ENCODE measurements at places on chromosomes 3 and 15.
A peak's percentile ranks its signal among the peaks of the same experiment; 100 is the strongest.

DNA sequence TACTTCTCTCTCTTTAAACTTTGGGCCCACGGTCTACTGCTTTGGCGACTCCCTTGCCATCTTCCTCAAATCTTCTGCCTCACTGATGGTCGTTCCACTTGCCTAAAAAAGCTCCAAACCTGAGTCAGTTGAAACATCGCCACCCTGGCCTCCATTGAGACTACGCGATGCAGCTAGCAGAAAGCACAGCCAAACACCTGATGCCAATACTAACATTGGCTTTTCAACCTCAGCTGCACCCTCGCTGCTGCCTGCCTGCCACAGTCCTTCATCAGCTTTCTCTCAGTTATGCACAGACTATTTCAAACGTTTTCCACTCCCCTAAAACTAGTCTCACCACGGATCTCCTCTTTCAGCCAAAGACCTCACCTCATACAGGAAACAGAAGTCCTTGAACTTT, 214.2 kb upstream of the TMCO5A start:
- DNase-seq = no peak

DNA sequence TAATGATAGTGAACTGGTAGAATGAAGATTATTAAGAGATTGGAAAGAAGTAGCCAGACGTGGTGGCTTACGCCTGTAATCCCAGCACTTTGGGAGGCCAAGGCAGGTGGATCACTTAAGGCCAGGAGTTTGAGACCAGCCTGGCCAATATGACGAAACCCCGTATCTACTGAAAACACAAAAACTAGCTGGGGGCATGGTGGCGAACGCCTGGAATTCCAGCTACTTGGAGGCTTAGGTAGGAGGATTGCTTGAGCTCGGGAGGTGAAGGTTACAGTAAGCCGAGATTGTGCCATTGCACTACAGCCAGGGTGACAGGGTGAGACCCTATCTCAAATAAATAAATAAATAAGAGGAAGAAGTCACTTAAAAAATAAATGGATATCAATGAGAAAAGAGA, 14.0 kb downstream of the USP8 start:
- DNase-seq = no peak

- DNase-seq = no peak
Measured at GRCh38 chr3:183249006-183249718, 3.9 kb upstream of the B3GNT5 start.

- no peak for DNase-seq
Measured at GRCh38 chr3:105816833-105817232, 52.0 kb downstream of the CBLB start.

DNA sequence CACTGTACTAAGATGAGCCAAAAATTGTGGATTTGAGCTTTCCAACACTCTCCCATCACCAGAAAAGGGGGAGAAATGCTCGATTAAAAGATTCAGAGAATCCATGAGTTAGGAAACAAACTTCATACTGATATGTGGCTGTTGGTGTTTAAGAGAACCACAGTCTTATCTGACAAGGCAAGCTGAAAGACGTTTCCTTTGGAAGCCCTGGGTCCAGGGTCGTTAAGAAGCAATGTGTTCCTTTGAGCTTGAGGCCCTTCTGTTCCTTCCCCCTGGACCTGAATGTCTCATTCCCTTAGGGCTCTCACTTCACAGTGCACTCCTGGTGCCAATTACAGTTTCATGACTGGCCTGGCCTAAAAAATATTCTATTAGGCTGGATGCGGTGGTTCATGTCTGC, 524.8 kb upstream of the PPP2R3A start:
- peak; percentile 8 for DNase-seq

- DNase-seq = no peak
Measured at GRCh38 chr15:84847382-84847781, 30.2 kb downstream of the ALPK3 start.

- no peak for DNase-seq
Measured at GRCh38 chr3:135325096-135325495, 530.0 kb downstream of the EPHB1 start.

GRCh38 chr15:78450285-78450858, 12.4 kb downstream of the IREB2 start:
- no peak for DNase-seq

- no peak for DNase-seq
Measured at GRCh38 chr3:127092368-127092767, 100.6 kb upstream of the PRR23E start.

- DNase-seq = no peak
Measured at GRCh38 chr15:76898102-76898501, 7.0 kb downstream of the SCAPER start.

DNA sequence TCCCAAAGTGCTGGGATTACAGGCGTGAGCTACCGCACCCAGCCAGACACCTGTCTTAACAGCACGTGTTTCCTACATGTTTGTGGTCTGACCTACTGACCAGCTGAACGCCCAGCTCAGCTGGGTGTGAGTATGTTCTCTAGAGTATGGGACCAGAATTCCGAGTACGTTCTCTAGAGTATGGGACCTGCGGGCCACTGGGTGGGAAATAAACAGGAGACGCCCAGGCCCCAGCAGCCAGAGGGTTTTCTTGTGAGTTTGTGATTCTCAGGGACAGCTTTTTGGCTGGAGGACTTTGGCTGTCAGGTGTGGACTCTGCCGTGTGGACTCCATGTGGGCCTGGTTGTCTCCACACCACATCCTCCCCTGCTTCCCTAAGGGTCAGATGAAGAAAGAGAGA, 87.3 kb downstream of the CHRD start:
- DNase-seq = no peak

DNA sequence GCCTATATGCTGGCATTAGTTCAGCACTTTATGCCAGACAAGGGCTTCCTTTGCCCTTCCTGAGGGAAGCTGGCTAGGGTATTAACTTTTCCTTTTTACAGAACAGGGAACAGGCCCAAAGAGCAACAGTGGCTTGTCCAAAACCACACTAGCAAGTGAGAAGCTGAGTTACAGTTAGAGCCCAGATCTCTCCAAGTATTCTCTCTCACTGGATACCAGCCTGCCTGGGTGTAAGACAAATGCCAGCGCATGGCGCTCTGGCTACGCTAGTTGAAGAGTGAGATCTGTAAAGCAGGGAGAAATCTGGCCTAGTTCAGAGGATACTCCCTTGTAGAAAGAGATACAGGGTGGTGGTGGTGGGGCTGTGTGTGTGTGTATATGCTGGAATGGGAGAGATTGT, 38.4 kb downstream of the RAB11A start:
- DNase-seq = no peak

DNA sequence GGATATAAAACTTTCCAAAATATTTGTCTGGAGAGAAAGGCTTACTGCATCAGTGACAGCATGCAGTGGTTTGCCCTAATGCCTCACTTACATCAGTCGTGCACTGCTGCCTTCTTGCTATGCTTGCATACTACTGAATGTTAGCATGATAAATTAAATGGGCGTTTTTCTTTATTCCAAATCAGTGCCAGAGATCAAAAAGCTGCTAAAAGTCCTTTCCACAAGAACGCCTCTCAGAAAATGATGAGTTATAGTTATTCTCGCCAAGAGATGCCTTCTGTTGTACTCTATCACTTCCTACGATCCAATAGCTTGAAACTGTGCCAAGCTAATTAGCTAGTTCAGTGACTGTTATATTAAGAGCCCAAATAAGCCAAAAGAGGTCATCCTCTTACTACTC, 345.8 kb upstream of the ROBO2 start:
- no peak for DNase-seq

- no peak for DNase-seq
Measured at GRCh38 chr3:106068795-106069194, 200.0 kb upstream of the CBLB start.
